ENCODE measurements at places on chromosomes 6 and 20.

GRCh38 chr6:121776054-121776453, 340.6 kb downstream of the GJA1 start:
- DNase-seq: no peak

GRCh38 chr6:126063512-126064146, 77.3 kb downstream of the TRMT11 start:
- DNase-seq: no peak

- DNase-seq: no peak
These were observed 163.0 kb downstream of the TBX18 start for GRCh38 chr6:84601366-84601765.

GRCh38 chr20:19210391-19211155, 1.9 kb upstream of the SLC24A3 start:
- no peak for DNase-seq

- no peak for DNase-seq
These were observed 144.0 kb downstream of the UST start for GRCh38 chr6:148890652-148891404.

Measured in stimulated activated CD8-positive, alpha-beta memory T cell treated with anti-CD3 and anti-CD28 coated beads, Interleukin-7, amount 100 ng/mL, for 1 hour (primary cell).